Activated CD4-positive, alpha-beta T cell treated with anti-CD3 and anti-CD28 coated beads, Interleukin-2, amount 50 U/mL, for 16 hours (primary cell): ENCODE measurements at places on chromosomes 4 and X.

GRCh38 chr4:174526731-174527130 lies 4.4 kb upstream of the HPGD start:
- DNase-seq, result no peak

DNA sequence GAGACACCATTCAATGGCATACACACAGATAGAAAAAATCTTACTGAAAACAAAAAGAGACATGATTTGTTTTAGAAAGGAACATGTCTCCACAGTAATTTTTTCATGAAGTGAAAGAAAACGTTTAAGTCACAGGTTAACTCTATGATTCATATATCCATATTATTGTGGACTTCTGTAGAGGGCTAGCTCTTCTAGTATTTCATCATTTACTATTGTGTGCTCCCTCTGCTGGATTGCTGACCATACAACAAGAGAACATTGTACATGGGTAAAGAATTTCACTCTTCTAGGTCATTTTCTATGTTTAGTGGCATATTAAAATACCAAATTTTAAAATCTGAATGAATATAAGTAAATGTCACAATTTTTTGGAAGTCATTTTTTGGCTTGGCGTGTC lies 91.8 kb upstream of the POU3F4 start:
- peak; percentile 0 for DNase-seq

- DNase-seq, result peak; percentile 42
These were observed 75.1 kb downstream of the PRKX start for GRCh38 chrX:3638280-3638873.

DNA sequence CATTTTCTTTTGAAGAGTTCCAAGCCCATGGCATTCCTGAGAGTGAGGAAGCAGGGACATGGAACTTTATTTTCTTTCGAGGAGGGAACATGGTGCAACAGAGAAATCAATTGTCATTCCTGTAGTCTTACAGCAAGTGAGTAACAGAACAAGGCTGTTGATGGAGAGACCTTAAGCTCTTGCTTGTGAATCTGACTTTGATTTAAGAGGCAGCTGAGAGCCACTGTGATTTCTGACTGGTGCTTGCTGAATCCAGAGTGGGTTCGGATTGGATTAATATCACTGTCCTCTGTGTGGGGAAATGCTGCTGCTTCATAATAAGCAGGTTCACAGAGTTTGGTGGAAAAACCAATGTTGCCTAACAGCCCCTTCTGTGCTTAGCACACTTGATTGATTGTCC lies 4.7 kb upstream of the ATP1B4 start:
- DNase-seq, result no peak

DNA sequence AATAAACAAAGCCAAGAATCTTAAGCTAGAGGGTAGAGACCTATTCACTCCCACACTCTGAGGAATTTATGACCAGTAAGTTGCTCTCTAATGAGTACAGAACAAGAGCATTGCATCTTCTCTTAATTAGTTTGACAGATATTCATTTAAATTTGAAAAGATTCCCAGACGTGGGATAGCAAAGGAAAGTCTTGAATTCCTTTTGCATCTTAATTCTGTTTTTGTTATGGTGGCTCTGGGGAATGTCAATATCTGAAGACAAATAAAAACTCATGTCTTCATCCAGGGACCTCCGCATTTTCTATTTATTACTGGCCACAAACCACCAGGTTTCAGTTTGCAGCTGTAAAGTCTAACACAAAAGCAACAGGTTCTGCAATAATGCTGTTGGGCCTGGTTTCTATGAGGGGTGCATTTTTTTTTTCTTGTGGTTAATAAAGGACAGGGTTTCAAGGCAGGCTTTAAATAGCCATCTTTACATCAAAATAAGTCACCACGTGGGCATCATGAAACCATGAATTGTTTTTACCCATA lies 172.3 kb downstream of the SHROOM3 start:
- DNase-seq, result no peak

GRCh38 chr4:23923141-23923540 lies 33.3 kb upstream of the PPARGC1A start:
- no peak for DNase-seq

DNA sequence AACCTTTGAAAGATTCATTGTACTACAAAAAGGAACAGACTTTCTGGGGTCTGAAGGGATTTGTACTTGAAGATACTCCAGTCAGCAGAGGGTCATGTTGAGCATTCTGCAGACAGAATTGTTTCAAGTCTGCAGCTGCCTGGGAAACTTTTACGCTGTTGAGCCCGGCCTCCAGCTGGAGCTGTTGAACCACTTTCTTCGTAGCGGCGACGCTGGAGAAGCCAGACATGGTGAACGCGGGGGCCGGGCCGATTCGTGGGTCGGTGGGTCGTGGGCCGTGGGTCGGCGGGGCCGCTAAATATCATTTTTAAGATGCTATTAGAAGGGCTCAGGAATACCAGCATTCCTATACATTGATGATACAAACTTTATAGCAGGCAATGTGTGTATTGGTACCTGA lies 12.0 kb upstream of the RTL9 start:
- no peak for DNase-seq

GRCh38 chrX:130578906-130579305 lies 177.1 kb downstream of the RBMX2 start:
- no peak for DNase-seq

- no peak for DNase-seq
These were observed 38.6 kb downstream of the TRPC5OS start for GRCh38 chrX:111914398-111915090.

GRCh38 chrX:47940448-47940847 lies 63.3 kb downstream of the ZNF182 start:
- DNase-seq, result no peak

GRCh38 chr4:2045518-2045951 lies 13.6 kb upstream of the NAT8L start:
- no peak for DNase-seq

DNA sequence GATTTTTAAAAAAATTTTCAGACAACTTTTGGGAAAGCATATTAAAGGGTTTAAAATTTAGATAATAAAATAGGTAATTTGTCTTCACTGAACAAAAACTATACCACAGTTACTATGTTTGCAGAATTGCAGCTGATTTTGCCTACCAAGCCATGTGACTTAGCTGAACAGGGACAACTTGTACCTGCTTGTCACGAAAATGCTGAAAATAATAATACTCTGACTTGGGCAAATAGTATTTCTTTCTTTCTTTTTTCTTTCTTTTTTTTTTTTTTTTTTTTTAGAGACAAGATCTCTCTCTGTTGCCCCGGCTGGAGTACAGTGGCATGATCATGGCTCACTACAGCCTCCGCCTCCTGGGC lies 225.2 kb upstream of the PPP1R2C start:
- DNase-seq, result no peak

- no peak for DNase-seq
These were observed 447.8 kb downstream of the FAT4 start for GRCh38 chr4:125762537-125762936.

DNA sequence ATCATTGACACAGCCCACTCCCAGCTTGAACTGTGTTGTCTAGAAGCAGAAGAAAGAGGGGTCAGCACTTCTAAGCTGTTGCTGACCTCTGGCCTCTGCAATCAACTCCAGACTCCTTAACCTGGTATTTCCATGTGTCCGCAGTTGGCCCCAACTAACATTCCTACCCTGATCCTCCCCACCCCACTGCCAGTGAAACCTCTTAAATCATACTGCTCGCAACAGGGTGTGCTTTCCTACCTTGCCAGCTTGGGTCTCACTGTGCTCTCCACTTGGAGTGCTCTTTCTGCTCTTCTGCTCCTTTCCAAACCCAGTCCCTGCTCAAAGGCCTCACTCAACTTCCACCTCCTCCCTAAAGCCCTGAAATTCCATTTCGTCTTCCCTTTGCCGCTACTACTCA lies 52.3 kb upstream of the RPS6KA3 start:
- no peak for DNase-seq

- no peak for DNase-seq
These were observed 993.6 kb downstream of the ADGRL3 start for GRCh38 chr4:62193761-62194160.

DNA sequence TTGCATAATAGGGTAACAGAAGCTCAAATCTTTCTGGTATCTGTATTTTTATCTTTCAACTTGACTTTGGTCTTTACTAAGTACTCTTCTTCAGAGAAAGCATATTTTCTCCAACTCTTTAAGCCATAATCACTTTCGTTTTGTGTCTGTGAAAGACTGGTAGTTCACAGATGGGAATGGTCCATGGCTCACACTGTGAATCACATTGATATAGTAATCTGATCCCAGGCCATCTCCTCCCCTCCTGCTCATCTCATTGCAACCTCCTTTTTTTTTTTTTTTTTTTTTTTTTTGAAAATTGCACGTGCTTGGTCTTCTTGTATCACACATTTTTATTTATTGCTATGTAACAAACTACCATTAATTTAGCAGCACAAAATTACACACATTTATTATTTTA lies 694.5 kb upstream of the SLIT2 start:
- no peak for DNase-seq

- DNase-seq, result no peak
These were observed 71.5 kb downstream of the TSPAN5 start for GRCh38 chr4:98586962-98587354.

DNA sequence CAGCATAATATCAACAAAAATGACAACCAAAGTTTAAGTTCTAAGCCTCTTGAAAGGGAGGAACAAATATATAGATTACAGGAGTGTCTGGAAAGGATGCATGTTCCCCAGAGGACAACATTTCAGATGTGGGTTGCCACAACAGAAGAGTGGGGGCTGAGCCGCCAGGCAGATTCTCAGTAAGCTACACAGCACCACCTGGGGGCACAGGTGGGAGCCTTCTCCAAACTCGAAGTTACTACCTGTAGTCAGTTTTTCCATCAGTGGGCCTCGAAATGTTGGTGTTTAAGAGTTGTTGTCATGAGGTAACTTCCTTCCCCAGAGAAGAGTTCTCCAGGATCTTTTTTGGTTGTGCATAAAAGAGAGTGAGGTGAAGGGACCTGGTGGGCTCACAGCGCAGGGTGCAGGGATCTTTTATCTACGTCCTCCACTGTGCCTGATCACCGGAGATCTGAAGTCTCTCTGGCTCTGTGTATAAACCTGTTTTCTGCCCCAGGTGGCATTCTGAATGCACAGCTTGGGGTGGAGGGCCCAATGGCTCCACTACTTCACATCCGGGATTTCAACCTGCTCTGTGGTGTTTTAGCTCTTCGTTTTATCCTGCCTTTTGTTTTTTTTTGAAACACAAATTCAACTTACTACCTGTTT lies 58.4 kb upstream of the STS start:
- peak; percentile 20 for DNase-seq

- DNase-seq, result no peak
These were observed 9.7 kb downstream of the SMIM10 start for GRCh38 chrX:135000516-135000915.

DNA sequence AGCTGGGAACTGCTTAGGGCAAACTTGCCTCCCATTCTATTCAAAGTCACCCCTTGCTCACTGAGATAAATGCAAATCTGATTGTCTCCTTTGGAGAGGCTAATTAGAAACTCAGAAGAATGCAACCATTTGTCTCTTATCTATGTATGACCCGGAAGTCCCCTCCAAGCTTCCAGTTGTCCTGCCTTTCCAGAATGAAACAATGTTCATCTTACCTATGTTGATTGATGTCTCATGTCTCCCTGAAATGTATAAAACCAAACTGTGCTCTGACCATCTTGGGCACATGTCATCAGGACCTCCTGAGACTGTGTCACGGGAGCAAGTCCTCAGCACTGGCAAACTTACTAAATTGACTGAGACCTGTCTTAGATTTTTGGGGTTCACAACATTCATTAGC lies 37.1 kb upstream of the TMPRSS11E start:
- DNase-seq, result no peak

DNA sequence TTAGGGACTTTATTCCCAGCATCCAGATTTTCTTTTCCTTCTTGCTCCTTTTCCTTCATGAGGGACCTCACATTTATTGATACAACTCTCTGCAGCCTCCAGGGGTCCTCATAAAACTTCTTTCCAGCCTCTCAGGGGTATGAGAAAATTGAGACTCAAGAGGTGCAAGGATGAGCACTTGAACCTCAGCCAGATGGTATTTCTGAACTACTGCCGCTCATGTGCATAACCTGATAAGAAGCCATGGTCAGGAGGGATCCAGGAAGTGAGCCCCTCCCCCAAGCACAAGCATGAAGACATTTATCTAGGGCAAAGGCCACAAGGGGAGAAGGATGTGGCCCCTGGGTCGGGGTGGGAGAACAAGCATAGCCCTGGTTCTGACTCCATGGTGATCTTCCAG lies 73.3 kb downstream of the TSPAN7 start:
- DNase-seq, result no peak

DNA sequence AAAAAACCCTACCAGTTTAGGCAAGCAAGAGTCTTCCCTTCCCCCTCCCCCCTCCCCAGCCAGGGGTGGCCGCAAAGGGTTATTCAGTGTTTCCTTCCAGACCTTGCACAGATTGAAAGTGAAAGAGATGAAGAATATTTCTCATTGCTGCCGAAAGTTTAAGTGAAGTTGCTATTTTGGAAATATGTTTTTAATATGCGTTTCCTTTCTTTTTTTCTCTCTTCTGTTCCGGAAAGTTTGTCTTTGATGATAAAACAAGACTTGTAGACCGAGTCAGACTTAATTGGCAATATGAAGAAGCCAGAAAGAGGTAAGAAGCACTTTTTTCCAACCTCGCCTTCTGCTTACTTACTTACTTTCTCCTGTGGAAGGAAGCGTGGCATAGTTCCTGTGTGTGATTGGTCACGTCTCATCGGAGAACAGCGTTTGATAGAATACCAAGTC lies 58.5 kb upstream of the CLCN4 start:
- peak; percentile 78 for DNase-seq

DNA sequence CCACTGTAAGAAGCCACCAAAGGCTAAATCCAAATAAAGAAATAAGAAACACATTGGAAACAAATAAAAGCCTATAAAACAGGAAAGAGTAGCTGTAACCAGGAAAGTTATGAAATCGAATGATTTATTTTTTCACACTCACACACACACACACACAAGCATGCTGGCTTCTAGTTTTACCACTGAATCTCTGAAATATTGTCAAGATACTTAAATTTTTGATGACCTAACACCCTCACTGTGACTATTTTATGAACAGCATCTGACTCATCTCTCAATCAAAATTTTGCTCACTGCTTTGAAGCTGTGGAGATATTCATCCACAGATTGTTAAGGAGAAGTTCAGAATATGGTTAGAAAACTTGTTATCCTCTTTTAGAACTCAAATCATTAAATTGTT lies 13.9 kb upstream of the GABRB1 start:
- no peak for DNase-seq

DNA sequence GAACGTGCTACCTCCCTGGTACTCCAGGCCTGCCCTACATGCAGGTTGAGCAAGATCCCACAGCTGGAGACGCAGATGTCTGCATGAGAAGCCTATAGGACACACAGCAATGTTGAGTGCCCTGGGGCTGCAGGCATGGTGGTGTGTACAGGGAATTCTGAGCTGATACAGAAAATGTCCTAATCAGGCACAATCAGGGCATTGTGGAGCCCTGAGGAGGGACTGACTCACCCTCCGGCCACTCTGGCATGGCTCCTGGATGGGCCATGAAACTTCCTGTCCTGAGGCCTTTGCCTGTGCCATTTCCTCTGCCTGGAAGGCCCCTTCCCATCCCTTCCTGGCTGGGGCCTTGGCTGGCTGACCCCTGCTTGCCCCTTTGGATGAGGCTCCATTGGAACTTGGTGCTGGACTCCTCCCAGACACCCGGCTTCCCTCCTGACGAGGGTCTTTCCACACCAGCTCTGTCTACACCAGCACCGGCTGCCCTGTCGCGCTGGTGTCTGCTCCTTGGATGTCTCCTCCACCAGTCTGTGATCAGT lies 16.7 kb upstream of the AFAP1 start:
- DNase-seq, result no peak

GRCh38 chr4:91837608-91838029 lies 466.1 kb upstream of the GRID2 start:
- no peak for DNase-seq

- DNase-seq, result peak; percentile 6
These were observed 100.2 kb upstream of the JADE1 start for GRCh38 chr4:128709268-128709667.
